NCI-H1436 treated with DMSO at 0.1 percent for 48 hours (cell line): ENCODE measurements at places on chromosomes 5 and 9.

DNA sequence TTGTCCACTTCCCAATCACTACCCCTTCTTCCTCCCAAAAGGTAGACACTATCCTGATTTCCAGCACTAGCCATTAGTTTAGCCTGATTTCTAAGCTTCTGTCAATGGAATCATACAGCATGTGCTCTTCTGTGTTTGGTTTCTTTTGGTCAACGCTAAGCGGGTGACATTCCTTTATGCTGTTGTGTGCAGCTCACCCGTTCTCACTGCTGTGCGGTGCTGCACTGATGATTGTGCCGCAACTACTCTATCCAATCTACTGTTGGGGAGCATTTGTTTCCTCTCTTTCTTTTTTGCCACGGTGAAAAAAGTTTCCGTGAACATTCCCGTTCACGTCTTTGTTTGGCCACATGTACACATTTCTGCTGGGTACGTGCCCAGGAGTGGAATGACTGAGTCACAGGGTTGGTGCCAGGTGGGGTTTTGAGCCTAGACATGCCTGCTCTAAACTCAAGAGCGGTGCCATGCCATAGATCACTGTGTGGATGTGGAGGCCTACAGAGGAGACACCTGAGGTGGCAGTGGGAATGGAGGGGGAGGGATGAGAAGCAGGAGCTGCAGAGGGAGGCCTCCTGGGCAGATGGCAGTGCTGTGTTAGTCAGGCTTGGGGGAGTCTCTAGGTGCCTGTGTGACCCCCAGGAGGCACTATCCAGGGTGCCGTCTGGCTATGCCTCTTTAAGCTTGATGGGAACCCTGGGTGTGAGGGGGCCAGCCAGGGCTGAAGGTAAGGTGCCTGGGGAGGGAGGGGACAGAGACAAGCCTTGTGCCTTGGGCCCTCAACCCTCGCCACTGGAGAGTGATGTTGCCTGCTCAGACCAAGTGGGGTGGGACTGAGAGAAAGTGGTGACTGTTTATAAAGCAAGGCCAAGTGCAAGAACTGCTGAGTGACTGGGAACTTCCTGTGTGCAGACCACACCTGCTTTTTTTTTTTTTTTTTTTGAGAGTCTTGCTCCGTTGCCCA lies 11.4 kb upstream of the ANKRD33B start:
- DNase-seq = no peak

DNA sequence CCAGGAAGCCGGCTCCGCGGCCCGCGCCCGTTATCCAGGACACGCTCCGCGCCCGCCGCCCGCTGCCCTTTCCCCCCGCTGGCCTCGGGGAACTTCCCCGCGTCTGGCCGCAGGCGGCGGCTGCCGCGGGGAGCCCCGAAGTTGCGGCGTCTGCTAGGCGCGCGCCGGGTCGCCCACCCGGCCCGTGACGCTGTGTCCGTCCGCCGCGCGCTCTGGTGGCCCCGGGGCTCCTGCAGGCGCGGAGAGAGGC lies 621 bp upstream of the GCNT4 start:
- no peak for DNase-seq

- no peak for DNase-seq
Measured at GRCh38 chr9:35679766-35680330, 6.1 kb downstream of the CA9 start.

DNA sequence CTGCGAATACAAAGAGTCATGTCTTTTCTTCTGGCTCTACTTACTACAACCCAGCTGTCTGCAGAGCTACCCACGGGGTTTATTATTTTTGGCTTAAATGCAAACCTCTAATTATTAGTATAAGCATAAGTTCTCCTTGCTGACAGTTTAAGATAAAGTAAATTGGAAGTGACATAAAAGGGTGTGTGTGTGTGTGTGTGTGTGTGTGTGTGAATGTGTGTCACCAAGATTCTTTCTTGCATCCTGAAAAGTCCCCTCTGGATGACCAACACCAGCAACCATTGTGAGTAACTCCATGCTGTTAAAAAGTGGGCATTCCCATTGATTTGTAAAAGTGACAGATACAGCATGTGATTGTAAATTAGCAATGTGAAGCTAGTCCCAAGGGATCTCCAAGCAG lies 803.8 kb upstream of the ZNF608 start:
- DNase-seq = no peak

DNA sequence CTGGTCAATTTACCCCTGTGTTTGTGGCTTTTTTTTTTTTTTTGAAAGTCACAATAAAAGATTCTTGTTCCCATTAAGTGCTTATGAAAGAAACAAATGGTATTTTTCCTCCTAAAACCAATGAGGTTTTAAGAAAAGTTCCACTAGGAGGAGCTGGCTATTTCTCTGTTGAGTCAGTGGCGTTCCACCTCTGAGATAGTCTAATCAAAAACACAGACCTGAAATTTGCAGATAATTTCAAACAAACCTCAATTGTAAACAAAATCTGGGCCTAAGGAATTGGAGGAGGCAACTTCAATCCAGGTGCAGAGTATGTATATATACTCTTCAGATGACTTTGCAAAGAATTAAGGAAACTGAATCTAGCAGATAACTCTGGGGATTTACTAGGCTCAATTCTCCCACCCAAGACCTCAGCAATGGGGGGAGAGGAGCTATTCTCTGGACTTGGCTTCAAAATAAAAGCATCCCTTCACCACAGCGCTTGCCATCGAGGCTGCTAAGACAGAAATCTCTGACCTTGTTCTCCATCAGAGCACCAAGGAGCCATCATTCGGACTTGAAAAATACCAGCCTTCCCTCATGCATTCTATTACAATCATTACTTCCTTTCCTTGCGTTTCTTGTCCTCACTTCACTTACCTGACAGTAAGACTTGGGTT lies 52.4 kb downstream of the FANCC start:
- DNase-seq = no peak

DNA sequence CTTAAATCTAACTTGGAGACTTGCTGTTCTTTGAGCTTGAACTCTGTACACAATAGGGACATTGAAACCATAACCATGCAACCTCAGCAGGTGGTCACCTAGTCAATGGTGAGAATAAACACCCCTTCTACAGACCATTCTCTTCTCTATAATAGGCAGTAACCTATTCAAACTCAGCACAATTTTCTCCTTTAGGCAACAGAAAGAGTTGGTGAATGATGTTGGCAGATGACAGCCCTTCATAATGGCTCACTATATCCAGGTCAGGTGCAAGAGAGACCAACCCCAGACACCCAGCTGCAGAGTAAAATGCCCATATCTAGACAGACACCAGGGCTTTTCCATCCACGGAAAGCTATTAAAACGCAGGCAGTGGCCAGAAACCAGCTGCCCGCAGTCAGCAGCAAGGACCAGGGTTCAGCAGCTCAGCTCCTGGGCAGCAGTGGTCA lies 106.7 kb downstream of the SERINC5 start:
- DNase-seq = no peak

- no peak for DNase-seq
Measured at GRCh38 chr9:126499005-126499910, 114.5 kb upstream of the LMX1B start.

DNA sequence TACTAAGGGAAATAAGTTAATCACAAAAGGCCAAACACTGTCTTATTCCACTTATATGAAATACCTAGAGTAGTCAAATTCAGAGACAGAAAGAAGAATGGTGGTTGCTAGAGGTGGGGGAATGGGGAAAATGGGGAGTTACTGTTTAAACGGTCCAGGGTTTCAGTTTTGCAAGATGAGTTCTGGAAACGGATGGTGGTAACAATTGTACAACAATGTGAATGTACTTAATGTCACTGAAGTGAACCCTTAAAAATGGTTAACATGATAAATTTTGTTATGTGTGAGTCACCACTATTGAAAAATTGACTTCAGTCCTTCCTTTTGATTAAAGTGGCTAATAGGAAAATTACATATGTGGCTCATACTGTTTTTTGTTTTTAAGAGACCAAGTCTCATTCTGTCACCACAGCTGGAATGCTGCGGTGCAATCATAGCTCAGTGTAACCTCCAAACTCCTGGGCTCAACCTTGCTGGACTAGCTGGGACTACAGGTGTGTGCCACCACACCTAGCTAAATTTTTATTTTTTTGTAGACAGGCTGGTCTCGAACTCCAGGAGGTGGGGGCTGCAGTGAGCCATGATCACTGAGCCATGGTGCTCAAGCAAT lies 8.7 kb downstream of the UBQLN1 start:
- DNase-seq = no peak

- no peak for DNase-seq
Measured at GRCh38 chr5:102971676-102972293, 148.2 kb downstream of the GIN1 start.

DNA sequence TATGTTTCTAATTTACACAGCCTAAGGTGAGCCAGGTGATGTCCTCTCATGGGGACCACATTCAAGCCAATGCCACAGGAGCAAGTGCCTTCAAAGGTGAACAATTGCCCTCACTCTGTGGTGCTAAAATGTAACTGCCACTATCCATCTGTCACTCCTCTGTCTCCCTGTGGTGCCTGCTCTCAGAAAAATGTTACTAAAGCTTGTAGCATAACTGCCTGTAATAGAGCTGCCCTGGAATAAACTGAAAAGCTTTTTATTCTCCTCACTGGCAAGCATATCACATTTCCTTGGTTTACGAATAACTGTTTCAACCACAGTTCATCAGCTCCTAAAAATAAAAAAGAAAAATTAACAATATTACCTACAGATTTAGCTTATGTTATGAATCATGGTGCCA lies 142.4 kb downstream of the ST8SIA4 start:
- DNase-seq = no peak

GRCh38 chr9:92980085-92980745 lies 32.9 kb downstream of the FGD3 start:
- DNase-seq = no peak

DNA sequence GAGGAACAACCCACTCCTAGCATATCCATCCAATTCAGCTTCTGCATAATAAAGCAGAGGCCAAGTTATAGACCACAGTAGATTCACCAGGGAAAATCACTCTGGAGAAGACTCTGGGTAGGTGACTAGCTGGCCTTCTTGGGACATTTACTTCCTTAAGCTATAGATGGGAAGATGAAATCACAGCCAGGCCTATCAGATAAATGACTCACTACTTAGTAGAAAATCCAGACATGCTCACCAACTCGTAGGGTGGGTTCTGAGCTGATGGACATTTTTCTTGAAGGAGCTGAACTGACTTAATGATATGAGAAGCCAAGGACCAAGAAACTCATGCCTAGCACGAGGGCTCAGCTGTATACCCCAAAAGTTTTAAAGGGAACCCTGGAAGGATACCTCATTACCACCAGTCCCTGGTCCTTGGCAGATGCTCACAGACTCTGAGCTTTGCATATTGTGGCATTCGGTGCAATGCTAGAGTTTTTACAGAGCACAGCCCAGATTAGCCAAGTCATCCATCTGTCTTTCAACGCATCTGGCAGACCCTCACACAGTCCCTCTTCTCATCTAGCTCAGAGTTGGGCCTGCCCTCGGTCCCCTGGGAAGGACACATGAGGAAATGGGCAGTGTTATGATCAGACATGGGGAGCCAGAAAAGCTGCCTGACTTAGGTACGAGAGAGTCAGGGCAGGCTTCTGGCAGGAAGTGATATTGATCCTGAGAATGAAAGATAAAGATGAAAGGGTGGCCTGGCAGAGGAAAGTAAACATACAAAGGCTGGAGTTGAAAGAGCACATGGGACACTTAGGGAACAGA lies 15.0 kb downstream of the ACSL6 start:
- no peak for DNase-seq

GRCh38 chr9:38708759-38709158 lies 11.2 kb downstream of the FAM240B start:
- no peak for DNase-seq

DNA sequence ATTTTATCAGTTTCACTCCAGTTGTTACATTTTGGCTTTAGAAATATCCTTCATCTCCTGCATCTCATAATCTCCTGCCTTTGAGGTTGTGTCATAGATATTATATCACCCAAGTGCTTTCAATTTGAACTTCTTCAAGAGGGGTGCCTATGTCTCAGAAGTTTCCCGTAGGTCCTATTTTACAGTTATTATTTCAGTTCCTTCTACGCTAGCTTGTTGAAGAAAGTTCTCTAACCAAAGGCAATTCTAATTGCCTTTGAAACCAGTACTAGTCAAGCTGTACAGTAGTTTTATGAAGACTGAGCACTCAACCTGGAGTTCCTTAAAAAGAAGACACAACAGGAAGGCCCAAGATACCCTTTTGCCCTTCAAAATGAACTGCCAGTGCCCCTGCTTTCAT lies 116.4 kb downstream of the ZCCHC7 start:
- no peak for DNase-seq

- no peak for DNase-seq
Measured at GRCh38 chr5:154092356-154093141, 53.8 kb downstream of the MFAP3 start.

DNA sequence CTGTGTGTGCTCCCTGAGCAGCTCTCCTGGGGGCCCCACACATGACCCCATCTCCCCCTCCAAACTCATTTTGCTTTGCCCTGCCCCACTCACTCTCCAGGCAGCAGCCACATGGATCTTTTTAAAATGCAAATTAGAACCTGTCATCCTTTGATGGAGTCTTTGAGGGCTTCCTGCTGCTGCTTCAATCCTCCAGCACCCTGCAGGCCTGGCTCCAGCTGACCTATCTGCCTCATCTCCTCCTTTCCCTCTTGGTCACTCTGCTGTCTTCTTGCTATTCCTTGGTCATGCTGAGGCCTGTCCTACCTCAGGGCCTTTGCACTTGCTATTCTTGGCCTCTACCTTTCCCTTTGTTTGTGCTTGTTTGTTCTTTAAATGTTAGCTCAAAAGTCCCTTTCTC lies 17.9 kb downstream of the NDST1 start:
- DNase-seq = no peak

GRCh38 chr5:102036927-102037326 lies 259.2 kb downstream of the SLCO4C1 start:
- DNase-seq = no peak

DNA sequence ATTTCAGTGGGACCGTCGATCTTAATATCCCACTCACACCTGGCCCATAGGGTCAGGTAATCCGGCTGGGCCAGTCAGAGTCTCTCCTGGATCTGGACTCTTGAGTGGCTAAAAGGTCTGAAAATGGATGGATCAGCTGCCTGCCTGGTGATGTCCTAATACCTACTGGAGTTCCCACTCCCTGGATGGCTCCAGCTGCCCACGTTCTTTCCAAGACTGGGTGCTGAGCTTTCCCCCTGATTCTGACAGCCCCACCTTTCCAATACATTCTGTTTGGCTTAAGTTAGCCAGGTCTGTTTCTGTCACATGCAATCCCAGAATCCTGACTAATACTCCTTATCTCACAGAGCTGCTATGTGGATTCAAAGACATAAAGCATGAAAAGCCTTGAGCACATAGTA lies 10.2 kb downstream of the SH3PXD2B start:
- no peak for DNase-seq

- no peak for DNase-seq
Measured at GRCh38 chr9:98124637-98125426, 5.8 kb upstream of the TRIM14 start.

GRCh38 chr9:19895006-19895405 lies 106.2 kb upstream of the SLC24A2 start:
- no peak for DNase-seq

DNA sequence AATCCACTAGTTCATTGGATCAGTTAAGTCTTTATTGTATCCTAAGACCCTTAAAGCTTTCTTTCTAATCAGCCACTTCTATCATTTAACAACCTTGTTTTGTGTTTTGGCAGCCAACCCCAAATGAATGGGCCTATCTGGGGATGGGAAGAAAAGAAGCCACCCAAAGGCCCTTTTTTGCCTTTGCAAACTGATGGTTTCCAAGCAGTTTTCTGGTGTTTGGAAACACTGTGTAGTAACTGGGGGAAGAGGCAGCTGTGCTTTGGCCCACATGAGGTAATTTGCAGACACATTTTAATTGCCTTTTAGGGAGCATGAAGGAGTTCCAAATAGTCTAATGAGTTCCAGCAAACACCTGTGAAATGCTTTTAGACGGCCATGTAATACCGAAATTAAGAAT lies 1751.3 kb upstream of the WWC1 start:
- DNase-seq = no peak

GRCh38 chr9:92635760-92636159 lies 34.2 kb downstream of the IPPK start:
- DNase-seq = no peak
